ENCODE measurements at places on chromosomes 3 and 15. TPM values are rescaled to one million over a fixed set of nuclear protein-coding genes. Genes with fewer than 3 reads are reported as not detected.

The CCDC9B gene
- total RNA-seq, result 155 TPM

DNA sequence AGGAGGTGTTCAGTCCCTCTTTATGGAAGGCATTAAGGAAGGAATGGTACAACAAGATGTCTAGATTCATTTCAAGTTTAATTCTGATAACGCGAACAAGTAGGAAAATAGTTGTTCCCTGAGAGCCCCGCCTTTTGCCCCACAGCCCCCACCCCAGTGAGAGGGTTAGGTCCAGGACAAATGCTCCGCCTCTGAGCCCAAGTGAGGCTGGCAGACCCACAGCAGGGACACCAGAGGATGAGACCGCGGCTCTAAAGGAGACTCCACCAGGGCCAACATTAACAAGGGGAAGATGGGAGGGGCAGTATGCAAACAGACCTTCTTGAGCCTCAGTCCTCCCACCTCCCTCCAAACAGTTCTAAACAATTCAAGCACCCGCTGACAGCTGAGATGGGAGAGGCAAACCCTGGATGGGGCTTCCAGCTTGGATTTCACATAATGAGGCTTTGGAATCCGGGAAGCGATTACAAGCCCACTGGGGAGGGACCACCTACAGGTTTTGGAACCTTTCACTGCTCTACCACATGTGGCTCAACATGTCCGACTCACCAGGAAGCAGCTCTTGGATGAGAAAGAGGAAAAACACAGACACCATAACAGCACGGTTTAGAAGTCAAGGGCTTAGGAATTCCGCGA, 42.9 kb upstream of the IREB2 start:
- H3K4me1 ChIP-seq, result no peaks in the 10 kb centered on the region
- H3K27me3 ChIP-seq, result peaks cover 41% of the 10 kb centered on the region
- H3K27ac ChIP-seq, result no peak overlapping the region
- no peaks in the 10 kb centered on the region for H3K36me3 ChIP-seq

- peak overlapping the region; percentile 79 for H3K27ac ChIP-seq
- H3K4me3 ChIP-seq, result no peak overlapping the region
- H3K27me3 ChIP-seq, result peaks cover 12% of the 10 kb centered on the region
- H3K36me3 ChIP-seq, result no peaks in the 10 kb centered on the region
- no peak for DNase-seq
Measured at GRCh38 chr15:69793781-69794451, 303.8 kb downstream of the TLE3 start.

DNA sequence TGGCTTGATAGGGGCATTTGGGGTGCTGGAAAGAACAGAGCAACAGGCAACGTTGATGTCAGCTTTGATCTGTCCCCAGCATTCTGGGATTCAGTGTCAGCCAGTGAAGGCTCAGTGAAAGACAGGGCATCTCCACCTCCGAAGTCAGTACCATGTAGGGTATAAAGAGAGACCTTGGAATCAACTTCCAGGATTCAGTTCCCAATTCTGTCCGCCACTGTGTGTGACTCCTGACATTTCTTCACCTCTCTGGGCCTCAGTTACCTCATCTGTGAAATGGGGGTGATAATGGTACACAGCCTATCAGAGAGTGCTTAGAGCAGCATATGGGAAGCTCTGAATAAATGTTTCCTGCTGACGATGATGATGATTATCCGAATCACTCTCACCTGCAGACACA, 55.6 kb upstream of the FLNB start:
- no peak overlapping the region for H3K4me3 ChIP-seq
- DNase-seq, result no peak
- H3K27me3 ChIP-seq, result no peaks in the 10 kb centered on the region

- peaks cover 26% of the 10 kb centered on the region for H3K36me3 ChIP-seq
- peak overlapping the region; percentile 6 for H3K27ac ChIP-seq
- peaks cover under 1% of the 10 kb centered on the region for H3K27me3 ChIP-seq
- H3K4me1 ChIP-seq, result peaks cover 18% of the 10 kb centered on the region
- DNase-seq, result peak; percentile 52
Measured at GRCh38 chr15:88454867-88455810, 12.0 kb downstream of the MRPL46 start.

All from left ventricle myocardium inferior (tissue), 1 donor.